Stimulated activated CD4-positive, alpha-beta T cell treated with anti-CD3 and anti-CD28 coated beads, Interleukin-4, amount 100 ng/mL, for 24 hours (primary cell): ENCODE measurements at places on chromosomes 6 and 20.
A peak's percentile ranks its signal among the peaks of the same experiment; 100 is the strongest.

DNA sequence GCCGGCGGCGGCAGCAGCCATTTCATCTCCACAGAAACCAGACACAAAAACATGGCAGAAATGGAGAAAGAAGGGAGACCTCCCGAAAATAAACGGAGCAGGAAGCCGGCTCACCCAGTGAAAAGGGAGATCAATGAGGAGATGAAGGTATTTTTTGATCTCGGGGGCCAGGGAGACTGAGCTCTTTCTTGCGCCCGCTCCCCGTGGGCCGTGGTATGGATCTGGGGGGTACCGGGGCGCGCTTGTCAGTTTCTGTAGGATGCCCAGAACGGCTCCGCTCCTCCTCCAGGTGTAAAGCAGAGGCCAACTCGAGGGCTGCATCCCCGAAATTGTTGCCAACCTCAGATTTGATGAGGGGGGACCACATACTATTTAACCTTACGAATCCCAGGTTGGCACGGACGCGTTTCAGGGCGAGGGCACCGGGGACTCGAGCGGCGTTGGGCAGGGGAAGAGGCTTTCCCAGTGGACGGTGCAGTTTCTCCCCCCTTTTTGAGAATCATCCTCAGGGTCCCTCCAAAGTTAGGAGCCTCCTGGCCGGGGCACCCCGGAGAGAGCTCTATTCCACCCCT lies 735 bp downstream of the SOBP start:
- no peak for DNase-seq

- DNase-seq: peak; percentile 57
Observed at GRCh38 chr6:107730106-107730505, 94.0 kb downstream of the SCML4 start.

DNA sequence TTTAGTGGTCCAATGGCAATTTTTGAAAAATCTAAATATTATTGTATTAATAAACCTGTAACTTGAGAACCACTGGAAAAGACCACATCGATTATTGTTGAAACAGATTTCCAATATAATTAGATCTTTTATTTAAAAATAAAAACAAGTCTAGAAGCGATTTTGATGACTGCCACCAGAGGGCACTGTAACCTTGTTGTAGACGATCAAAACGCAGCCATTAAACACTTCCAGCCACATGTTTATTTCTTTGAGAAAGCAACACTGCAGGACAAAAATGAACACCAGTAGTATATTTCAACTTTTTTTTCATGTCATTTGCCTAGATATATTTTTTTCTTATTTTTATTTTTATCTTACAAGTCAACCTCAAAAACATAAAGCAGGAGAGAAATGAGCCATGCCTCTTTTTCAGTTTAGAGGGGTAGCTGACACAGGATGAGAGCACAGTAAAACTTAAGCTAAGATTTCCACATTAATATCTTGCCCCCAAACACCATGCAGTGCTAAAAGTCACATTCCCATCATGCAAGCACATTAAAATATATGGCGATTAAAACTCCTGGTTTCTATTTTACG lies 115.4 kb downstream of the OPRM1 start:
- peak; percentile 78 for DNase-seq

DNA sequence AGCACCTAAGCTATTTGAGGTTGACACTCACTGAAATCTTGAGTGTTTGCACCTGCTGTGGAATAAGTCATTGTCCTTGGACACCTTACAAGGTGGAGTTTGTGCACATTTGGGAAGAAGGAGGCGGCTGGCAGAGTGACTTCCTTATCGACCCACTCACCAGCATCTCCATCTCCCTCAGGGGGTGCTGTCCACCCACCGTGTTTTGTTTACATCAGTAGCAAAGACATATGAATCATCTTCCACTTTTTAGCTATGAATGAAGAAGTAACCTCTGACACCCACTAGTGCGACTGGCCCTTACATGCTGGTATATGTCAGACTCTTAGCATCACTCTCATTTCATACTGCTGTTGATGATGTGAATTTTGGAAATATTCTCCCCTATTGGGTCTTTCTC lies 119.5 kb upstream of the SGK1 start:
- DNase-seq: peak; percentile 52

GRCh38 chr6:26218824-26219223 lies 131.6 kb downstream of the HFE start:
- no peak for DNase-seq

- no peak for DNase-seq
Observed at GRCh38 chr20:33819456-33819855, 8.3 kb downstream of the CHMP4B start.

DNA sequence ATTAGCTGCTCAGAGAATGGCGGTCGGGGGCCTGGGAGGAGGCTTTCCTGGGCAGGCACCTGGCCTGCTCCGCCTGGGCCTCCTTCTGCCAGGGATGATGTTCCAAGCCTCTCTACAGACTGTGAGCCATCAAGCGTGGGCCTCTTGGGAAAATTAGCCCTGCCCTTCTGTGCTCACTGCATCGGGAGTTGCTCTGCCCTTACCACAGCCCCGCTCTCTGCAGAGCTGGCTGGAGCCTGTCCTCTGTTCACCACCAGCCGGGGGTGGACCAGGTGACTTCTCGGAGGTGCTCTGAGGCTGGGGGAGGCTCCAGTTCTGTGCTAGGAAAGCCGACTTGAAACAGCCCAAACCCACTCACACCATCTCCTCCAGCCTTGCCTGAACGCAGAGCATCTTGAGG lies 24.2 kb downstream of the MDGA1 start:
- DNase-seq: no peak

DNA sequence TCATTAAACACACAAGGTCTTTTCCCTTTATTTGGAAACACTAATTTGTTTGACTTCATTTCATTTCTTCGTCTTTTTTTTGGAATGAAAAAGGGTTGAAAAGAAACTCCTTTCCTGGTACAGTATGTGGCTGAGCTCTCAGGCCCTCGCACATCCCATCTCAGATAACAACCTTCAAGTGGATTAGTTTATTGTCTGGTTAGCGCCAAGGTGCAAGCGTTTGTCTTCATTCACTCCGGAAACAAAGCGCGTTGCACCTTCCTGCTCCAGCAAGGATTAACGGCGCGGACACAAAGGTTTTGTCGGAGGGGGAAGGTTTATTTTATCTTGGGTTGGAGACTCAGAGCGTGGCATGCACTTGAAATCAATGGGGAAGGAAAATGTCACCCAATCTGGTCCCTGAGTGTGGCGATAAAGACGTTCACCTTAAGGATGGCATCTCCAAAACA lies 5.3 kb upstream of the NKX2-2 start:
- no peak for DNase-seq

DNA sequence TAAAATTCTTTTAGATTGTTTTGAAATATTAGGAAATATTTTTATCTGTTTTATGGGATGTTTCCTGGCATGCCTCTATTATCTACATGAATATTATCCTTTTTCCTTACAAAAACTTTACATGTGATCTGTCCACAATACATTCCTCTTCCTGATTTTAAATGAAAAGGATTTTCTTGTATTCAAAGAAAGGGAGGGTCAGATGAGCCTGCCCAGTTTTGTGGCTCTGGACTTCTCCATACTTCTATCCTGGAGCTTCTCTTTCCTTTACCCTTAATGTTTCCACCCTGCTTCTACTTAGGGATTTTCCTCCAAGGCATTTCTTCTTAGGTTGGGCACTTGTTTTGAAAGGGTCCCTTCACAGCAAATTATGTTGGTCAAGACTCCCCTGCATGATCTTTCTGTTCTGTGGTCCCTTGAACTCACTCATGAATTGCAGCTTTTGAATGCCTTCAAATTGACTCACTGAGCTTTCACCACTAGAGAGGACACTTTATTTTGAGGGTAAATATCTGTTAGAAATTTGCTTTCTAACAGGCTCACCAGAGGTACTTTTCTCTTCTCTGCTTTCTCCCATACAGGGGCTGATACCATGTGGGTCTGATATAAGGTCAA lies 104.9 kb downstream of the CENPW start:
- DNase-seq: no peak

- DNase-seq: no peak
Observed at GRCh38 chr6:129183681-129184301, 300.9 kb downstream of the LAMA2 start.

DNA sequence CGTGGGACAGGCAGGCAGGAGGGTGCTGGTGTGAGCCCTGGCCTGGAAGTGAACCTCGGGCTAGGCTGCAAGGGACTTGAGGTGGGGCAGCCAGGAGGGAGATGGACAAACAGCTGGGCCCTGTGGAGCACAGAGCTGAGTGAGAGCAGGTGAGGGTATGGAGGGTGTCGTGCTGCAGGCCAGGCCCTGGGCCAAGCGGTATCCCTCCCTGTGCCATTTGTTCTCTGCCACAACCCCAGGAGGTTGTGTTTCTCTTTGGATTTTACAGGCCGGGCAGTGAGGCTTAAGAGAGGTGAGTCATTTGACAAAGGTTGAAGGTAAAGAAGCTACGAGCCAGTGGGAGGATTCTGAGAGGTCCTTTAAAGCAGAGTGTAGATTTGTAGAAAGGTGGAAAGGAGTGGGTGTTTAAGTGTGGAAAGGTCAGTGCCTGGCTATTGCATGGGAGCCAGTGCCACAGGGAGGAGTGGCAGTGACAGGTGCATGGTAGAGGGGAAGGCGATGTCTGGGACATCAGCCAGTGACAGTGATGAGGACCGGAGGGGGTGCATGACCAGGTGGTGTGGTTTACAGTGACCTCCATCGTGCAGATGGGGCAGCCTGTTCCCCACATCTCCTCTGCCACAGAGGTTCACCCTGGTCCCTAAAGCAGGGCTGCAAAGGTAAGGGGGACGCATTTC lies 39.8 kb downstream of the GMPR start:
- DNase-seq: no peak

DNA sequence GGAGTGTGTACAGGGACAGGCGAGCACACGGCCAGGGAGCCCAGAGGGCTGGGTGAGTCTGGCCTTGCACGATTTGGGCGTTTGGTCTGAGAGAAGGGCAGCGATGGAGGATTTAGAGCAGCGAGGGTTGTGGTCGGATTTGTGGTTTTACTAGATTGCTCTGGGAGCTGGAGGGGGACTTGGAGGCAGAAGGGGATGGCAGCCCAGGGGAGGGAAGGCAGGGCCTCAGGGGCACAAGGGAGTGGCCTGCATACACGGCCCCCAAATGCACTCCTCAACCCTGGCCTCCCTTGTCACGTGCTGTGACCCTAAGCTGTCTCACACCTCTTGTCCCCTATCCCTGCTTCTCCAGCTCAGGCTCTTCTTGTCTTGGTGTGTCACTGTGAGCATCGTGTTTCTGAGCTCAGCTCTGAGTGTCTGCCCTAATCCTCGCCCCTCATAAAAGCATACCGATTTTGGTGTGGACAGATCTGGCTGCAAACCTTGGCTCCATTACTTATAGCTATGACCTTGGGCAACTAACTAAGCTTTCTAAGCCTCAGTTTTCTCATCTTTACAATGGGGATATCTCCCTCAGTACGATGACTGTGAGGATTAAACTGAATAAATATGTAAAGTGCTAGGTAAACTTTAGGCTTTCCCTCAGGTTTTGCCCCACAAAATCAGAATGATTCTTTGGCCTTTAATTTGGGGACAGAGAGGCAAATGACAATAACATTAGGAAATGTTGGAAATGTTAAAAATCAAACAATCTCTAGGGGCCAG lies 120.1 kb upstream of the ARMC2 start:
- DNase-seq: no peak

DNA sequence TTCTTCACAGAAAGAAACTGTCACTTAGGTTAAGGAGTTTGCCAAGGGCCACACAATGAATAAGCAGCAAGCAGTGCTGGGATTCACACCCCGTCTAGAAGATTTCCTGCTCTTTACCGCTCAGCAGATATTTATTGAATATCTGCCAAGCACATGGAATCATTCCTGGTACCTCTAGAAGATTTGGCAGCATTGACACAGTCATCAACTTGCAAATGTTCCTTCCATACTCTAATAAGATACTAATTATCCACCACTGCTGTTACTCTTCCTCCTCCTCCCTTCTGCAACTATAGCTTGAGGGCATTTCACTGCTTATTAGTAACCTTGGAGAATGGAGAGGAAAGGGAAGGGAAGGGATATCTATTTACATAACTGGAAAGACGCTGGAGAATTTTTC lies 13.0 kb downstream of the MOXD1 start:
- DNase-seq: no peak

DNA sequence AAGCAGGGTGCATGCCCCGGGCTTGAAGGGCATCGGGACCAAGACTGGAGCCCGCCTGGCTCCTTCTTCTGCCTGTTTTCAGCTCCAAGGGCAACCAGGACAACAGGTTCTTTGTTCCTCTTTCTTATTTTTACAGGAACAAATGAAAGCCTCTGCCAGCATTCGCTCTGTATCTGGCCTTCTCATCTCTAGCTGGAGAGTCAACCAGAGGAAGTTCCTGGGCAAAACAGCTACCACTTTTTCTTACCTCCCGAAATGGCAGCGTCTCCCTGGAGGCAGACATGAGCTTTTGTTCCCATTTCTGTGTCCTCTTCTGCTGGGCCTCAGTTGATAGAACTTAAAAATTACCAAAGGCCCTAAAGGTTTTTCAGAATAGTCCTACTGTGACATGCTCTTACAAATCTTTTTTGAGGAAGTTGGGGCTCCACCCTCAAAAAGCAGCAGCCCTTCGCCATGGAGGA lies 74.1 kb upstream of the NAA20 start:
- no peak for DNase-seq

- no peak for DNase-seq
Observed at GRCh38 chr20:50445354-50446151, 64.6 kb upstream of the PTPN1 start.
